ENCODE measurements at places on chromosomes 3 and 15. TPM values are rescaled to one million over a fixed set of nuclear protein-coding genes. Genes with fewer than 3 reads are reported as not detected.

ZNF774 gene
- polyA plus RNA-seq, result 2.3 TPM

DNA sequence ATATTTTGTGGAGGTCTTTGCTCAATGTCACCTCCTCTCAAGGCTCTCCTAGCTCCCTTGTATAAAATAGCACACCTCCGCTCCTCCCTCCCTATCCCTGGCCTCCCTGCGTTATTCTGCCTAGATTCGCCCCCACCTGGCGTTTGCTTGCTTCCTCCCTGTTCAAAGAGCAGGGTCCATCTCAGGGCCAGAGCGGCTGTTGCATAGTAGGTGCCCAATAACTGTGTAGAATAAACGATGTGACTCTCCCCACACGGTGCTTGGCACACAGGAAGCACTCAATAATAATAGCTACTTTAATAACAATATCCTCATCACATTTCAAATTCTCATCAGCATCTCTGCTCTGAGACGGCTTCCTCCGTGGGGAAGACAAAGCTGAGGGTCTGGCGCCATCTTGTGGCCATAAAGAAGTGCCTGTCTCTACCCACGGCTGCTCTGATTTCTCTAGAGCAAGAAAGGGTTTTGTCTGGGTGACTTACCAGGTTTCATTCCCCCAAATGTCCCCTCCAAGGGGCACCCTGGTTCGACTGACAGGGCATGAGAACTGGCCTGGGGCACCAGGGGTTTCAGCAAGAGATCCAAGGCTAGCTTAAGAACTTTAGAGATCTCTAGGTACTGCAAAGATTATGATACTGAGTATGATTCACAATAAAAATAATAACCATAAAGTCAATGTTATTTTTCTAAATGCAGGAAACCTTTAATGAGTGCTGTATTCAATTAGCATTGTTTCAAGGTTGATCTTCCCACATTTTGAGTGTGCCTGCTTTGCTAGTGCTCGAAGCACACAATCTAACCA is 16.1 kb downstream of the CD276 start:
- H3K4me1 ChIP-seq, result peaks cover 34% of the 10 kb centered on the region
- H3K4me3 ChIP-seq, result no peak overlapping the region
- H3K36me3 ChIP-seq, result peaks cover 32% of the 10 kb centered on the region
- no peak for DNase-seq
- no peak overlapping the region for H3K27ac ChIP-seq

GRCh38 chr15:81666839-81667238 is 292.8 kb upstream of the TMC3 start:
- H3K4me1 ChIP-seq, result no peaks in the 10 kb centered on the region
- H3K27me3 ChIP-seq, result no peaks in the 10 kb centered on the region
- H3K36me3 ChIP-seq, result no peaks in the 10 kb centered on the region
- H3K27ac ChIP-seq, result no peak overlapping the region
- DNase-seq, result no peak

DNA sequence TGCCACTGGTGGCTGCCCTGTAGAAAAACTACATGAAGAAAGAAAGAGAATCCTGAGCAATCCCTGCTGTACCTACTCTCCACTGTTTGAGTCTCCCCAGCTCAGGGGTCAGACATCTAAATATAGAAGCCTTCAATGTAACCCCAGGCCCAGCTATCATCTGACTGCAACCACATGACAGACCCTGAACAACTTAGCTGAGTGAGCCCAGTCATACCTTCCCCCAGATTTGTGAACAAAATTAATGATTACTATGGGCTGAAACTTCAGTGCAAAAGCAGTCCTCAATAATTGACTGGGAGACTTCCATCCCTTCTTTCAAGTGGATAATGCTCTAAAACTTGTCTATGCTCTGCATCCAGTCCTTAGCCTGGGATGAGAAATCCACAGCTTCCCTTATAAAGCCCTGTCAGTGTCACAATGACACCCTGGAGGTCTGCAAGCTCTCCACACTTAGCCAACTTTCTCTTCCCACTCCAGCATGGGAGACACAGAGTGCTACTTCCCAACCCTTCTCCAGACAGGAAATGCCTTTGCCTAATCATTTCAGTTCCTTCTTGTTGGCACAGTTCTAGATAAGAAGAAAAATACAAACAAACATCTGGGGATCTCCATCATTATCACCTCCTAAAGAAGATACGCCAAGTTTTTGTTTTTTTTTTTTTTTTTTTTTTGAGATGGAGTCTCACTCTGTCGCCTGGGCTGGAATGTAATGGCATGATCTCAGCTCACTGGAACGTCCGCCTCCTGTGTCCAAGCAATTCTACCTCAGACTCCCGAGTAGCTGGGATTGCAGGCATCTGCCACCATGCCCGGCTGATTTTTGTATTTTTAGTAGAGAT is 198.5 kb upstream of the GADL1 start:
- peaks cover 7% of the 10 kb centered on the region for H3K4me1 ChIP-seq
- no peak overlapping the region for H3K27ac ChIP-seq
- DNase-seq, result no peak
- no peaks in the 10 kb centered on the region for H3K36me3 ChIP-seq
- H3K27me3 ChIP-seq, result no peaks in the 10 kb centered on the region

RHO gene
- polyA plus RNA-seq, result not detected

GRCh38 chr3:27357665-27358258 is 11.4 kb downstream of the NEK10 start:
- H3K4me3 ChIP-seq, result no peak overlapping the region
- peak; percentile 25 for DNase-seq
- H3K4me1 ChIP-seq, result peaks cover 13% of the 10 kb centered on the region

HCN4 gene
- not detected for polyA plus RNA-seq

CEMIP gene
- 2.2 TPM for polyA plus RNA-seq

- DNase-seq, result no peak
- no peaks in the 10 kb centered on the region for H3K27me3 ChIP-seq
- H3K36me3 ChIP-seq, result no peaks in the 10 kb centered on the region
- no peak overlapping the region for H3K27ac ChIP-seq
These were observed 623.5 kb downstream of the EDEM1 start for GRCh38 chr3:5811016-5811415.

MYRIP gene
- polyA plus RNA-seq, result 0.01 TPM

GRCh38 chr15:68298882-68299381 is 21.4 kb downstream of the FEM1B start:
- peaks cover 12% of the 10 kb centered on the region for H3K36me3 ChIP-seq
- H3K4me1 ChIP-seq, result peaks cover 9% of the 10 kb centered on the region
- H3K4me3 ChIP-seq, result no peak overlapping the region
- H3K27ac ChIP-seq, result no peak overlapping the region
- DNase-seq, result no peak

DNA sequence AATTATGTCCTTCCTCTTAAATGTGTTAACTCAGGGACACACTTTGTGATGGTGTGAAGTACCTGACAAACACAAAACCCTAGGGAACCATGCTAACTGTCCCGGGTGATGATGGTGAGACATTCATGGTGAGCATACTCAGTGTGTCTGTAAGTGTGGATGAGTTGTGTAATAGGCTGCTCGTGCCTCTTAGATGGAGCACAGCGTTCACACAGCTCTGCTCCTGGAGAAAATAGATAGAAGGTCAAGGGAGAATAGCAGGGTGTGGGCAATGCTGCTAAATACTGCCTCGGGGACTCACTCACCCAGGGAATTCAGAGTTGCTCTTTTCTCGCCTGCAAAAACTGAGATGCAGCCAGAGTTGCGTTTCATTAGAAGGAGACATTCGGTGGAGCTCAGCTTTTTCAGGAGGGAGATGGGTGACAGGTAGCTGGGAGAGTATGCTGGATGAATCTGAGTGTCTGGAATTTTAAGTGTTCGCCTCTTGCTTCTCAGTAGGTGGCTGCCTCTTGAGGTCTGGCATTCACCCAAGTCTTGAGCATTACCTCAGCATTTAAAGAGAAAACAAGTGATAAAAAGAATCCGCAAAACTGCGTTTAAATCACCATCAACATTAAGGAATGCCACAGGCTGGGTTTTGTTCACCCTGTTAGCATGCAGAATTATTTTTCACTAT is 813.2 kb downstream of the AGBL1 start:
- H3K4me3 ChIP-seq, result no peak overlapping the region
- no peak overlapping the region for H3K27ac ChIP-seq
- no peak for DNase-seq
- no peaks in the 10 kb centered on the region for H3K27me3 ChIP-seq
- no peaks in the 10 kb centered on the region for H3K4me1 ChIP-seq

DNA sequence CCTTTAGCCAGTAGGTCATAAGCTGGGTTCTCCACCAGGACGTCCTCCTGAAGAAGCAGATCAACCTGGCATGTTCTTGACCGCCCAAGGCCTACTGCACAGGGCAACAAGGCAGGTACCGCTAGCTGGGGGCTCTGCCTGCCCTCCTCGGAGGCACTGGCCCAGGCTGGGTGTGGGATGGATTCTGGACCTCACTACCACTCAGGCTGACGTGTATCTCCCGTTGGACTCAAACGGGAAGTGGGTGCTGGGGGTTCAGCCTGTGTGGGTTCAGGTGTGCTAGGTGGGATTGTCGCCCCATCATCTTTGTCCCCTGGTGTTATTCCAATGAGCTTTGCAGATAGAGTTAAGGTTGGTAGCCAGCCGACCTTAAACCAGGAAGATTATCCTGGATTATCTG is 95.0 kb upstream of the SNRPA1 start:
- no peak for DNase-seq
- H3K27me3 ChIP-seq, result no peaks in the 10 kb centered on the region

ALPK3 gene
- polyA plus RNA-seq, result 0.33 TPM

DNA sequence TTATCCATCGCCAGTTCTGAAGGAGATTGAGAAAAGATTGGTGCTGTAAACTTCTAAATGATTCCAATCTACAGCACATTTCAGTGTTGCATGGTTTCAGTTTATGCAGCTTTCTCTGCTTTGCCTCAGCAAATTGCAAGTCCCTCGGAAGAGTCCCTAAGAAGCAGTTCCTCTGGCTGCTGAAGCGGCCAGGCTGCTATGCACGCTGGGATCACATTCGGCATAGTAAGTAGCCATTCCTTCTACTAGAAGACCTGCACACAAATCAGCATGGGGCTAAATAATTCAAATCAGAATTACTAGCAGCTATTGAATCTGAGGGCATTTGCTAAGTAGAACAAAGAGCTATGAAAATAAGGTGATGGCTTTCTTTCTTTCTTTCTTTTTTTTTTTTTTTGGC is 769.5 kb downstream of the AGBL1 start:
- H3K4me1 ChIP-seq, result no peaks in the 10 kb centered on the region
- H3K4me3 ChIP-seq, result no peak overlapping the region
- H3K27me3 ChIP-seq, result no peaks in the 10 kb centered on the region
- DNase-seq, result no peak
- no peaks in the 10 kb centered on the region for H3K36me3 ChIP-seq

DNA sequence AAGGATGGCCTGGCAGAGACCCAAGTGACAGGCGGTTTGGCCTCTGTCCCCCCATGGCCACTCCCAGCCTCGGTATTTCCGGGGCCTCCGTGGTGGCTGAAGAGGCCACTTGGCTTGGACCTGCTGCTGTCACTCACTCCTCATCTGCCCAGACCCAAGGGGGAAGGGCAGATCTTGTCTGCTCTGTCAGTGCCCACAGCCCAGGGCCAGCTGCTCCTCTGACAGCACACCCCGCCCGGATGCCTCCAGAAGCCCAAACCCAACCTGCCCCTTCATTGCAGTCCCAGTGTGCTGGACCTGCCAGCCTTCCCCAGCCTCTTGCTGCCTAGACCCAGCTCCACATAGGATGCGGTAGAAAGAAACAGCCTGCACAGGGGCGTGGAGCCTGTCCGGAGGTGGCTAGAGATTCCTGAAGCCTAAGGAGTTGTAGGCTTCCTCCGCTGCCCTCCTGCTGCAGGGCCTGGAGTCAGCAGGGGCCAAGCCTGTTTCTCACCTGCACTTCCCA is 52.0 kb downstream of the MAGEF1 start:
- H3K4me3 ChIP-seq, result no peak overlapping the region
- DNase-seq, result no peak

- H3K36me3 ChIP-seq, result no peaks in the 10 kb centered on the region
- no peaks in the 10 kb centered on the region for H3K4me1 ChIP-seq
- DNase-seq, result no peak
- H3K27ac ChIP-seq, result no peak overlapping the region
- no peaks in the 10 kb centered on the region for H3K27me3 ChIP-seq
These were observed 79.4 kb downstream of the SNTN start for GRCh38 chr3:63731866-63732265.

DNA sequence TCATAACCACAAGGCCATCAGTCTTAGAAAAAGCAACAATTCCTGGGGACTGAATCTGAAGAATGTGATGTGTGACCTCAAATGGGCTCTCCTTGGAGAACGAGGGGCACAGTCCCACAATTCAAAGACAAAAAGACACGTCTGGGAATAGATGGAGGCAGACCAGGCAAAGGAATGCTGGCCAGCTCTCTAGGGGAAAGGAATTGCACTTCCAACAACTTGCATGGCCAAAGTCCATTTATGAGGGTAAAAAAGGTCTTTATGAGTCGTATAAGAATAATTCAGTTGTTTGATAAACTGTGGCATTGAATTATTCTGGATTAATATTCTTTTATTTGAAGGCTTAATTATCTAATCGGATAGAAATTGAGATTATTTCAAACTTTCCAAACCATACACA is 180.5 kb upstream of the FEZF2 start:
- H3K4me1 ChIP-seq, result no peaks in the 10 kb centered on the region
- peaks cover 9% of the 10 kb centered on the region for H3K27me3 ChIP-seq
- no peak for DNase-seq
- H3K36me3 ChIP-seq, result no peaks in the 10 kb centered on the region
- H3K4me3 ChIP-seq, result no peak overlapping the region
- H3K27ac ChIP-seq, result no peak overlapping the region

GRCh38 chr3:139202226-139202958 is 141.4 kb upstream of the MRPS22 start:
- H3K27ac ChIP-seq, result no peak overlapping the region
- no peak overlapping the region for H3K4me3 ChIP-seq
- peaks cover 2% of the 10 kb centered on the region for H3K4me1 ChIP-seq
- no peak for DNase-seq

DNA sequence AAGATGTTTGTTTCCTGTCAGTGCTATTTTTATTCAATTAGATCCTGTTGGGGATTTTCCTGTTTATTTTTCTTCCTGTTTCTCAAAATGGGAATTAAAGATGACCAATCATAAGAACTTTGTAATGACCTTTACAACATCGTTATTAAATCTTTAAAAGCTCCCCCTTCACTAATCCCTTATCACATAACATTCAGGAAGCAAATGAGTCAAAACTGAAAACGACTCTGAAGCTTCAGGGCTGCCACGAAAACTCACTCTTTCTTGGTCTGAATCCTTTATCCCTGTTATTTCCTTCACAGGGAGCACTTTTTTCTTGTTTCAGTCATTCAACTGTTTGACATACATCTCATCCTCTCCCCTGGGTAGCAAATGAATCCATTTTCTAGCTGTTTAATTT is 75.8 kb upstream of the MB21D2 start:
- H3K27ac ChIP-seq, result no peak overlapping the region
- H3K27me3 ChIP-seq, result no peaks in the 10 kb centered on the region
- no peak overlapping the region for H3K4me3 ChIP-seq
- no peak for DNase-seq
- H3K4me1 ChIP-seq, result no peaks in the 10 kb centered on the region

DNA sequence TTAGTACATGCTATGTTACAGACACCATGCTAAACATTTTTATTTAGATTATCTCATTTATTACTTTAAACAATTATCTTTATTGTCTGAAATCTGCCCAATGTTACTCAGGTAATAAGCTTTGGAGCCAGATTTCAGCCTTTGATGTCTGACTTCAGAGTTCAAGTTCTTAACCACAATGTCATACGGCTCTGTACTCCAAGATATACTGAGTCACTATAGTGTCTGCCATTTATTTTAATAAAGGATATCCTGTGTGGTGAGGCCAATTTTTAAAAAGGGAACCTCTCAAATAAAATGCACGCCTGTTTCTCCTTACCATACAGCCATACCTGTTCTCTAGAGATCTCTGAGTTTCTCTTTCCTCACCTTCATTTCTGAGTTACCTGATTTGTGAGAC is 193.1 kb downstream of the EPHA3 start:
- no peak overlapping the region for H3K27ac ChIP-seq
- H3K4me3 ChIP-seq, result no peak overlapping the region
- no peaks in the 10 kb centered on the region for H3K36me3 ChIP-seq
- no peaks in the 10 kb centered on the region for H3K4me1 ChIP-seq

Data from keratinocyte (primary cell).